ENCODE measurements at places on chromosomes 7 and 10.
A peak's percentile ranks its signal among the peaks of the same experiment; 100 is the strongest.

DNA sequence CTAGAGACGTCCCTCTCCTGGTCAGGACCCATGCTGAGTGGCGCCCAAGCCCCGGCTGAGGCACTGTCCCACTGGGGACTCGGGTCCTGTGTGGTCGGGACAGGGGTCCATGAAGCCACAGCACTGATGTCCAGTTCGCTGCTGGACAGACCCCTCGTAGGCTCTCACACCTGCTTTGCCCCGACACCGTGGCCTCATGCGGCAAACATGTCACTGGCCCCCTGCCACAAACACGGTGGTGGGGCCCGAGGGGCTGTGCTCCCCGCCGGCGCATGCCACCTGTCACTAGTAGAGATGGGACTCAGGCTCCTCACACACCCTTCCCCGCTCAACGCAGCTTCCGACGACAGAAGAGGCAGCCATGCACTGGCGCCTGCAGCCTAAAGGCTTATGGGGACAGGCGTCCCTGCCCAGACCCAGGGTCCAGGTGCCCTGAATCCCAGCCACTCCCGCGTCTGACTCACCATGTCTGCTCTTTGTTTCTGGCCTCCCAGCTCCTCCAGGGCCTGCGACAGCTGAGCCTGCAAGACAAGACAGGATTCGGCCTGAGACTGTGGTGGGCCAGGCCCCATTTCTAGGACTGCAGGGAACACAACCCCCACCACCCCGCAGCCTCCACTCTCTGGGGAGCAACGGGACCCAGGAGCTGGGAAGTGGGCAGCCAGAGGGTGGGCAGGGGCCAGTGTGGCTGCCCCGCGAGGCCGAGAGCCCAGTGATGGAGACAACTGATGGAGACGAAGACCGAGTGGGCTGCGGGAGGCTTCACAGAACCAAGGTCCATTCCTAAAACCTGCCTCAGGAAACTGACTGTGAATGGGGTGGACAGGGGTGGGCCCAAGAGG is 230.9 kb downstream of the MAD1L1 start:
- DNase-seq: no peak

- DNase-seq: peak; percentile 7
Observed at GRCh38 chr10:91010952-91011351, 90.1 kb upstream of the ANKRD1 start.

DNA sequence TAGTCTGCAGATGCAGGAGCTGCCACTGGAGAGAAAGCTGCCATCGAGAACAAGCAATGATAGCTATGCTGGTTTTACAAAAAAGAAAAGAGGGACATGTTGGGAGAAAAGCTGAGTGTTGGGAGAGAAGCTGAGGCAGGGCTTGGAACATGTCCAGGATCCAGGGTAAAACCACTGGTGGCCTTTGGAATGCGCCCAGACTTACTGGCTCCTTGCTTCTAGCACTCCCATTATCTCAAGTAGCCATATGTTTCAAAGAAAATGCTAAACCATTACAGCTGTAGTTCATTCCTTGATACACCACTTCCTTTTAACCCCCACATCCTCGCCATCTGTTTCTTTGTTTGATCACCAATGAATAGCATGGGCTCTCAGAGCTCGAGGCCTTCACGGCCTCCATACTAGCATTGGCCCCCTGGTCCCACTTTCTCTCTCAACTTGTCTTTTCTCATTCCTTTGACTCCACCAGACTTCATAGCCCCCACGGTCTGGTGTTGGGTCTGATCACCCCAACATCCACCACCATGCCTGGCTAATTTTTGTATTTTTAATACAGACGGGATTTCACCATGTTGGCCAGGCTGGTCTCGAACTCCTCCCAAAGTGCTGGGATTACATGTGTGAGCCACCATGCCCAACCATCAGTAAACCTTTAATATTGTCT is 23.8 kb upstream of the PLAC9 start:
- no peak for DNase-seq

- DNase-seq: no peak
Observed at GRCh38 chr10:103276251-103276895, 565 bp upstream of the INA start.

DNA sequence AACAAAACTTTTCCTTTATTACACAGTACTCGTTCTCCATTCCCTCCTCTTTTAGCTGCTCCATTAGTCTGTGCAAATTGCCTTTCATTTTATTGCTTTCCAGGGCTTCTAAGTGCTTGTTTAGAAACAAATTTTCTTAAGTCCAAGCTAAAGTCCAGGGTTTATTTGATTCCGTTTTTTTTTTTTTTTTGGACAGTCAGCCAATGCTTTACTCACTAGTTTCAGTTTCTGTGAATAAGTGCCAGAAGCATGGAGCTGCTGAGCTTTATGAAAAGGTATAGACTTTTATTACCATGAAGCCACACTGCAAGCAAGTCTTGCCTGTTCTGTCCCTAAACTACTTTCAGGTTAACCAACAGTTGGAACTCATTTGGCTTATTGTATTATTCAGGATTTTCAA is 455.0 kb downstream of the GFRA1 start:
- DNase-seq: peak; percentile 58

DNA sequence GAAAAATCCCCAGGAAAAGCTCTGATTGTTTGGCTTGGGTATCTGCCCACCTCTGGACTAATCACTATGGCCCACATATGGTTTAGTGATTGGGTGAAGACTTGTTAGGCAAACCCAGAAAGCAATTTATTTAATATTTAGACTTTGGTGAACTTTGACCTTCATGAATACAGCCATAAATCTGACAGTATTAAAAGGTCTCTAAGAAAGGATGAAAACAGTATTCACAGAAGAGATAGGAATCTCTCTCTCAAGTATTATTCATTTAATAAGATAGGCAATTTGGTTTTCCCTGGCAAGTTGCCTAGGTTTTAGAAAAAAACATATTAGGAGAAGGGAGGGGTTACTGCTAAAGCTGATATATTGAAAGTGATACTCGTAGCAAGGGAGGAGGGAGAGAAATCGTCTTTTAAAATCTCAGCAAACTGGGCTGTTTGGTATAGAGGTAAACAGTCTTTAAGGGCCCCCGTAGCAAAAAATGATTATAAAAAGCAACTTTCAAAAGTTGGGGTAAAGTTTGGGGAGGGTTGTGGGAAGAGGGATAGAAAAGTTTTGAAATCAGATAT is 57.1 kb downstream of the LSMEM1 start:
- DNase-seq: no peak

GRCh38 chr10:29583674-29584073 is 51.1 kb downstream of the SVIL start:
- DNase-seq: peak; percentile 49

DNA sequence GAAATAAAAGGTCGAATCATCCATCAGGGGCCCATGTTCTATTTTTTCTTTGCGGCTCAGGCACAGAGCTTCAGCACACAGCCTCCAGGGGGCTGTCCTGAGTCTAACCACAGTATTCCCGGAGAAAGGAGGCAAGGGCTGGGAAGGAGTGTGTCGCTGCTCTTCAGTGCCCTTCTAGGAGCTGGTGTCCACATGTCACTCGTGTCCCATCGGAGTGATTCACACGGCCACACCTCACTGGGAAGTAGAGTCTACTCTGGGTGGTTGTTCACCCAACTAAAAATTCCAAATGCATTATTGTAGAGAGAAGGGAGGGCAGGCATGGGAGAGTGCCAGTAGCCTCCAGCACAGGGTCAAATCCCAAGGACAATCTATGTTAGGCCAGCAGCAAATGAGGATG is 114.8 kb upstream of the LANCL2 start:
- DNase-seq: no peak

DNA sequence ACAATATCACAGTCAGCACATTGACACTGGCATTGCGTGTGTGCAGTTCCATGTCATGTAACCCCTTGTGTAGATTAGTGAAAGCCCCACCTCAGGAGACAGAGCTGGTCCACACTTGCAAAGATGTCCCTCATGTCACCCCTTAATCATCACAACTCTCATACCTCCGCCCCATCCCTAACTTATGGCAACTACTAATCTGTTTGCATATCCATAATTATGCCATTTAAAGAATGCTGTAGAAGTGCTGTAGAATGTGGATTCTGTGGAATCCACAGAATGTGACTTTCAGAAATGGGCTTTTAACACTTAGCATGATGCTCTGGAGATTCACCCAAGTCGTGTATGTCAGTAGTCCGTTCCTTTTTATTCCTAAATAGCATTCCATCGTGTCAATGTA is 102.8 kb upstream of the VSTM2A start:
- no peak for DNase-seq

GRCh38 chr7:9264395-9264794 is 831.0 kb downstream of the NXPH1 start:
- DNase-seq: no peak

GRCh38 chr7:117012284-117012683 is 59.0 kb downstream of the ST7 start:
- no peak for DNase-seq

DNA sequence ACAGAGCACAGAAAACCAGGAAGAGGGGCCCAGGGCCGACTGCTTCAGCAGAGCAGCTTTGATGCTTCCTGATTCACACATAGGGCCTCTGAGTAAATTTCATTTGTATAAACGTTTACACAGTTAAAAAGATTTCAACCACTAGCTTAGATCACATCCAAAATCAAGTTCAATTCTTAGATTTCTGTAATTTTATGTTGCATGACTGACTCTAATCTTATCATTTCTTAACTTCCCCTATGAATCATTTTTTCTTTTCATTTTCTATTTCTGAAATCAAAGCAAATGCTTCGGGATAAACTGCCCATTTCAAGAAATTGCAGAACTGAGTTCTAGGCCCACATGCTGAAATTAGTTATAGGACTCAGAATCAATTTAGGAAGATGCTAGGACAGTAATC is 224.7 kb downstream of the INHBA start:
- peak; percentile 18 for DNase-seq

- DNase-seq: peak; percentile 45
Observed at GRCh38 chr7:30563326-30563942, 31.2 kb upstream of the GARS1 start.

DNA sequence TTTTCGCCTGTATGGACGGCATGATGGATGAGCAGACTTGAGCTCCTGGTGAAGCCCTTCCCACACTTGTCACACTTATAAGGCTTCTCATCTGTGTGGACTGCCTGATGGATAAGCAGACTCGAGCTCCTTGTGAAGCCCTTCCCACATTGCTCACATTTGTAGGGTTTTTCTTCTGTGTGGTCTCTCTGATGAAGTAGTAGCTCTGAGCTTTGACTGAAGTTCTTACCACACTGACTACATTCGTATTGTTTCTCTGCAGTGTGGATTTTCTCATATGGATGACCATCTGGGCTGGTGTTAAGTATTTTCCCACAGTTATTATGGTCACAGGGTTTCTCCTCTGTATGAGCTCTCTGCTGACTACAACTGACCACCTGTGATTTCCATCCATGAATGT is 17.2 kb downstream of the ZNF239 start:
- DNase-seq: no peak

DNA sequence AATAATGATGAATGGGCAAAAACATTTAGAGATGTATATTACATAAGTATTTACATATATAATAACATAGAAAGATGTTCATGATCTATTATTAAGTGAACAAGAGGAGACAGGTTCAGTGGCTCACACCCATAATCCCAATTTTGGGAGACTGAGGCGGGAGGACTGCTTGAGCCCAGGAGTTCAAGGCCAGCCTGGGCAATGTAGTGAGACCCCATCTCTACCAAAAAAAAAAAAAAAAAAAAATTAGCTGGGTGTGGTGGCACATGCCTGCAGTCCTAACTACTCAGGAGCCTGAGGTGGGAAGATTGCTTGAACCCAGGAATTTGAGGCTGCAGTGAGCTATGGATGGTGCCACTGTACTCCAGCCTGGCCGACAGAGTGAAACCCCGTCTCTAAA is 12.4 kb downstream of the ARL3 start:
- DNase-seq: no peak

- DNase-seq: peak; percentile 71
Observed at GRCh38 chr7:47253650-47254080, 328.2 kb downstream of the TNS3 start.

- no peak for DNase-seq
Observed at GRCh38 chr7:80087771-80088170, 46.9 kb upstream of the GNAI1 start.

- DNase-seq: peak; percentile 83
Observed at GRCh38 chr10:60572511-60573194, 183.0 kb upstream of the ANK3 start.

GRCh38 chr7:17552373-17552772 is 253.9 kb downstream of the AHR start:
- no peak for DNase-seq

DNA sequence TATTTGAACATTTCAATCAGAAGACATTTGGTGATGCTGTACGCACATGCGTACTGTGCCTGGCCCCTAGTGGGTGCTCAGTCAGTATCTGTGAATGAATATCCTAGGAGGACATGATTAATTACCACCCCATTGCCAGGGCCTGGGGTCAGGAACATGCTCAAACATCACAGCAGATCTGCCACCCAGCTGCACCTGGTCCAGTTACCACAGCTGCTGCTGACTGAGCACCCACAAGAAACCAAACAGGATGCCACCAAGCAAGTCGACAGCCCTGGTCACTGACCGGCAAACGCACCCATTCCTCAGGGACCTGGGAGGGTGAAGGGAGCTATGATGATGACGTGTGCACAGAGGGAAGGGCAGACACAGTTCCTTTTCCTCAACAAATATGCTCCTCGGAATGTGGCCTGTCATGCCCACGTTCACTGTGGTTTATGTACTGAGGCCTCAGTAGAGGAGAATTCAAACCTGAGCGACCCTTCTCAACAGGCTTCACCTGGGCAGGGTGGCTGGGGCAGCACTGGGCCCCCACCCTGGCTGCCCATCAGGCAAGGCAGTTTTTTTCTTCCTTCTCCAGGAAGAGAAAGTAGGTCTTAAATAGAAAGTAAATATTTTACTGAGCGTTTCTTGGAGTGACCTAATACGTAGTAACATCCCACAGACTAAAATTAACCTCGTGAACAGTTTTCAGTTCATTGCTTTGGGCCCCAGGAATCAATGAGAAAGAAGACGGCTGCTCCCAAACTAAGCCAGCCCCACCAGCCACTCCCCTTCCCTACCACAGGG is 13.4 kb downstream of the CTBP2 start:
- DNase-seq: peak; percentile 58

GRCh38 chr7:131225619-131226513 is 101.8 kb upstream of the MKLN1 start:
- peak; percentile 57 for DNase-seq

- DNase-seq: peak; percentile 45
Observed at GRCh38 chr7:13097499-13097898, 410.1 kb downstream of the ARL4A start.

- DNase-seq: no peak
Observed at GRCh38 chr7:37424995-37425394, 23.7 kb downstream of the ELMO1 start.

GRCh38 chr10:93471110-93471651 is 11.0 kb downstream of the MYOF start:
- DNase-seq: peak; percentile 96

DNA sequence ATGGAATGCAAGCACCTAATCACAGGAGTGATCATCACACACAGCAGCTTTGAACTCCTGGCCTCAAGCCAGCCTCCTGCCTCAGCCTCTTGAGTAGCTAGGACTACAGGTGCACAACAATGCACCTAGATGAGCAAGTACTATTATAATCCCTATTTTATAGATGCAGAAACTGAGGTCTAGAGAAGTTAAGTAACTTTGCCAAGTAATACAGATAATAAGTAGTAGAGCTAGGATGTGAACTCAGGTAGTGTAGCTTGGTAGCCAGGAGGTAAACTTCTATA is 33.7 kb downstream of the DNAJC12 start:
- DNase-seq: no peak

Measured in iris pigment epithelial cell (primary cell).